Head of caudate nucleus (tissue), 42 donors: ENCODE measurements at places on chromosomes 6 and 20.

GRCh38 chr6:154458565-154459470 lies 51.7 kb downstream of the CNKSR3 start:
- no peak for DNase-seq

- DNase-seq = no peak
These were observed 149.8 kb upstream of the PRND start for GRCh38 chr20:4571759-4572531.

DNA sequence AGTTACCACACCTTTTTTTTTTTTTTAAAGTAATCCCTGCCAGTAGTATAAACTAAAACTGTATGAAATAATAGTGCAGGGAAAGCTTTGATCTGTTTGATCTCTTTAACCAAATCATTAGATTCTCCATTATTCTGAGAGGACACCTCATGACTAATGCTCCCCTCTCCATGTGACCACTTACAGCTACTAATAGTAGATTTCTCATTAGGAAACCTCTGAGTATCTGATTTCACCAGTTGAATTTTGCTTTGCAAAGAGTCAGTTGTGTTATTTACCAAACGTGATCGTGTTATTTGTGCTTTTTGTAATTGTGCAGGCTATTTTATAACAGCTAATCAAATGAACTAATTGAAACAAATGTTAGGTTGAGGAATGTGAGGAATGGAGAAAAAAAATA lies 12.5 kb downstream of the CASP8AP2 start:
- DNase-seq = no peak

DNA sequence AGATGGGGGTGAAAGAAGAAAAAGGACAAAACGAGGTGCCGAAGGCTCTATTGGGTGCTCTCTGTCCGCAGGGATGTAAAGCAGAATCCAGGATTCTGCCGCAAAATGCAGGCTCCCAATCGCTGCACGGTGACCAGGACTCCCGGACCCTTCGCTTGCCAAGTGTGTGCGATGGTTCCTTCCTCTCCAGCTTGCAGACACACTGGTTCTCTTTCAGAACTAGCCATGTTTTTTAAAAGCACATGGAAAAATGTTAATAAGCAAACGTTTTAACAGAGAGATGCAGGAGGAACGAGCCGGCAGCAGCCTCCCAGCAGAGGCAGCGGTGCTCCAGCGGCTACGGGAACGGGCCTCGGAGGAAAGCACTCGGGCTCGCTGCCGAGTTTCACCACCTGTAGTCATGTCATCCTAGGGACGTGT lies 59.6 kb downstream of the ZNF831 start:
- no peak for DNase-seq

GRCh38 chr6:26157251-26158075 lies 70.2 kb downstream of the HFE start:
- no peak for DNase-seq

DNA sequence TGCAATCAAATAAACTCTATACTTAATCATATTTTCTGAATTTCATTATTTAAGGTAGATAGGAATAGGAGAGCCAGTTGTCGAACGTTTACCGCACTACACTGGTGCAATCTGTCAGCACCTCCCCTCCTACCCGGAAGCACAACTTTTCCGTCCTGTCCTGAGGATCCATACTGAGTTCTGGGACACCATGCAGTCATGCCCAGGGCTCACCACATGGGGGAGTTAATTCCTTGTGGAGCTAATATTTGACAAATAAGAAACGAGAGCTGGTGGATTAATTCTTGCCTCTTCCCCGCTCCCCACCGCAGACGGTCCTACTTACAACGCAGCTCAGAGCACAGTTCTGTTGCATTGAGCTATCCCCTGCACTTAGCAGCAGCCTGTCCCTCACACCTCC lies 107.7 kb upstream of the RALGAPA2 start:
- DNase-seq = peak; percentile 35

DNA sequence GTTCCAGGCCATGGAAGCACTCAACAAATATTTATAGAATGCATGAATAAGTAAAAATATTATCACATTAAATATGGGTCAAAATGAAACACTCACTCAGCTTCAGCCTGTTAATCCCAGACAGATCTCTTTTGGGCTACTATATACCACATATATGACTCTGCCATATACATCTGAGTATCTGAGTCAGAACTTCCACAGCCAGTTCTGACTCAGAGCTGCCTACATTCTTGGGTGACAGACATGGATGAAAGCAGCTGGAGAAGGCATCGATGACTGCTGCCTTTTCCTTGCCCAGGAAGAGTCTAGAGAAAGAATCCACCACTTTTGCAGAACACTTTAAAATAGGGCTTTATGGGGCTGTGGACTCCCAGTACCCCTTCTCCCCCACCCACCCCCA lies 11.5 kb upstream of the PDYN start:
- peak; percentile 19 for DNase-seq

GRCh38 chr6:2881423-2881822 lies 21.7 kb downstream of the SERPINB9 start:
- no peak for DNase-seq

- DNase-seq = no peak
These were observed 163.4 kb upstream of the SLC24A3 start for GRCh38 chr20:19048995-19049501.

GRCh38 chr6:2078888-2079287 lies 166.5 kb downstream of the GMDS start:
- no peak for DNase-seq

- no peak for DNase-seq
These were observed 34.6 kb upstream of the ADGRF1 start for GRCh38 chr6:47076422-47077344.

GRCh38 chr20:56467968-56468315 lies 485 bp upstream of the RTF2 start:
- DNase-seq = no peak

GRCh38 chr6:108875161-108875555 lies 26.9 kb downstream of the ARMC2 start:
- no peak for DNase-seq

DNA sequence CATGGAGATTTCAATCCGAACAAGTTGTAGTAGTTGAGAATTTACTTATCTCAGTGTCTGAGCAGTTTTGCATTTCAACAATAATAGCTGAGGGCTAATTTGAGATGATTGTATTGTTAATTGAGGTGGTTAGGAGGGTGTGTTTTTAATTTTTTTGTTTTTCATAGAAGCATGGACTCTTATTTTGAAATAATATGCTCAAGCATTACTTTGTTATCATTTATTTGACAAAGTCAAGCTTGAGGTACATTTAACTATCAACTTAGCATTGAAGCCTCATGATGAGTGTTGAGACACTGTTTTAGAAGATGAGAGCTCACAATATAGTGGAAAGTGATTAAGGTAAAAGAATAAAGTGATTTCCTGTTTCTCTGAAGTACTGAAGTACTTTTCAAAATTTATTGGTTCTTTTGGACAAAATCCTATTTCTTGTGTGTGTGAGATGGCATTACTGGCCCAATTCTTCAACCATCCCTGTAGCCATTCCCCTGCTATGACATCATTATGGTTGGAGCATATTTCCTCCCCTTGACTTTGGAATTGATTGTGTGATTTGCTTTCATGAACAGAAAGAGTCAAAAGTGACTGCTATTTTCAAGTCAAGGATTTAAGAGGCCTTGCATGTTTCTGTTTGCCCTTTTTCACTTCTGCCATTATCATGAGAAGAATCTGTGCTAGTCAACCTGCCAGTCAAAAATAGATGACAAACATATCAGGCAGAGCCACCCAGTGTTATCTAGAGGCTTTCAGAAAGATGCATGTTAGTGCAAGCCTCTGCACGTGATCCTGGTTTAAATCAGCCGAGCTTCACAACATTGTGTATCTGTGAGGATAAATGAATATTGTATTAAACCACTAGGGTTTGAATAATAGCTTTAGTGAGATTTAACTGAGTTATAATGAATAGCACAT lies 1112.3 kb upstream of the CITED2 start:
- no peak for DNase-seq

- DNase-seq = no peak
These were observed 89.4 kb downstream of the PDE10A start for GRCh38 chr6:165573671-165574070.

- DNase-seq = no peak
These were observed 884 bp downstream of the ECT2L start for GRCh38 chr6:138796771-138797170.

- DNase-seq = no peak
These were observed 2.2 kb downstream of the SLC13A3 start for GRCh38 chr20:46648903-46649649.

DNA sequence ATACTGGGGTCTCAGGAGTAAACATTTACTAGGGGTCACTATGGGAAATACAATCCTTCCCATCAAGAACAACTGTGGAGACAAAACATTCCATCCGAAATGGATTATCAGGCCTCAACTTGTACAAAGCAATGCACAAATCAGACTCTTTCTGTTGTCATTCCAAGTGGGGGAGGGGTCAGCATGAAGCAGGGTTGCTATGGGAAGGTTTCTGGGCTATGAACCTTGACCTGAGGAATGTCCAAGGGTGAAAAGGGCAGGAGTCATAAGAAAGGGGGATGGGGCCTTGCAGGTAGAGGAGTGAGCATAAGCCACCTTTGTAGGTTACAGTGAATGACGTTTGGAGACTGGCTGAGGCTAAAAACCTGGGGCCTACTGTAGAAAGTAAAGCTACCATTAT lies 3.1 kb downstream of the METTL24 start:
- no peak for DNase-seq

DNA sequence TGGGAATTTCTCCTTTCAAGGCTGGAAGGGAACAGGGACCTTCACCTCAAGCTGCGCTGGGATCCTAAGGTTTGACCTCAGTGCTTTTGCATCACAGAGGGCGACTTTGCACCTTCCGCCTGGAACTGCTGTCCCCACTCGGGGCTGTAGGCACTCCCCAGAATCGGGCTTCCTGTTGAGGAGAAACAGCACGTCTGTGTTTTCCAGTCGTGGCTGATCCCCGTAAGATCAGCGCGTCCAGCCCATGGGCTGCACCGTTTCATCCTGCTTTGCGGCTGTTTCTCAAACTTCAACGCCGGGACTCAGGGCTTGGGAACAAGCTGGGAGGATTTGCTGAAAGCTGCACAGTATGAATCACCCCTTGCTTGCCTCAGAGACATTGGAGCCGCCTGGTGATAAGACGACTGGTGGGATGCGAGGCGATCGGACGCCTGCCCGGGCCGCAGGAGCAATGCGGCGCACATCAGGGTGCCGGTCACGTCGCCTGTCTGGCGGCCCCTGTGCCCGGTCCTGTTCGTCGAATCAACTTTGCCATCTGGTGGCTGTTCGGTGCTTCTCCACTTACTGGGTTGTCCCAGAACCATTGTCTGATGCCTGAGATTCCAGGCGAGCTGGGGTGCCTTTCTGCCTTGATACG lies 53.6 kb upstream of the FRMD1 start:
- peak; percentile 93 for DNase-seq

DNA sequence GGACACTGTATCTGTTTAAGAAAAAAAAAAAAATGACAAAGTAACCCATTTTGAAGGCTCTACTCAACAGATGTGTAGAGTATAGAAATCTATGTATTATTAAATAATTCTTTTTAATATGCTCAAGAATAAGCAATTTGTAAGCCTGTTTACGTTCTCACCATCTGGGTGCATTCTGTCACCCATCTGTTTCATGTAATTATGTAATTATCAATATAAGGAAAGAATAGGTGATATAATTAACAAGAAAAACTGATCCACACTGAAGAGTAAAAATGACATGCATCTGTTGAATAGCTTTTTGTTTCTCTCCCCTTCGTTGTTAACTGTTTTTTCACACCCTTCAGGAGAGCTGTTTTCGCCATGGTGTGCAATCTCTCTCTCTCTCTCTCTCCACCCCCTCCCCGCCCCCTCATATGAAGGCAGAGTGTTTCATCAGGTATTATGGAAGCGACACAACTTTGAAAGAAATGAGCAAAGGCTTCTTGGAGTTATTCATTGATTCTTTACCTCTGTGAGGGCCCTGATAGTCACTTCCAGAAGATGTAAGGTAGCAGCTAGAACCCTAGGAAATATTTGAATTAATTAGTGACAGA lies 154.3 kb upstream of the INSM1 start:
- DNase-seq = no peak

- DNase-seq = no peak
These were observed 63.8 kb upstream of the LYRM2 start for GRCh38 chr6:89702349-89702748.

GRCh38 chr20:44033344-44033743 lies 118.7 kb downstream of the TOX2 start:
- DNase-seq = no peak

GRCh38 chr6:168226061-168226752 lies 93.4 kb downstream of the DACT2 start:
- no peak for DNase-seq

DNA sequence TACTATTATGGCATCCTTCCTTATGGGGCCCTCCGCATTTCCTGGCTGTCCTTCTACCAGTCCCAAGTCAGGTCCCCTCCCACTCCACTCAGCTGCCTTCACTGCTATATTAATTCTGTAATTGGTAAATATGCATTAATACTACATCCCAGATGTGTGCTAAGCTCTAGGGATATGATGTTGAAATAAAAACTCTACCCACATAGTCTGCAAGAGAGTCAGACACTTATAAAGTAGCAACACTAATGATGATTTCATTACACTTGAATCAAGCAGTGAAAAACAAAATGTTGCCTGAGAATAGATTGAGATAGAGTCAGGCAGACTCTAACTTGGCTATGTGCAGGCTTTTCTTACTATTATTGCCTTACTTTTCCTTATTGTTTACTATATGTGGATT lies 62.4 kb downstream of the AIG1 start:
- DNase-seq = no peak

GRCh38 chr6:169424821-169425240 lies 171.2 kb upstream of the THBS2 start:
- DNase-seq = no peak

DNA sequence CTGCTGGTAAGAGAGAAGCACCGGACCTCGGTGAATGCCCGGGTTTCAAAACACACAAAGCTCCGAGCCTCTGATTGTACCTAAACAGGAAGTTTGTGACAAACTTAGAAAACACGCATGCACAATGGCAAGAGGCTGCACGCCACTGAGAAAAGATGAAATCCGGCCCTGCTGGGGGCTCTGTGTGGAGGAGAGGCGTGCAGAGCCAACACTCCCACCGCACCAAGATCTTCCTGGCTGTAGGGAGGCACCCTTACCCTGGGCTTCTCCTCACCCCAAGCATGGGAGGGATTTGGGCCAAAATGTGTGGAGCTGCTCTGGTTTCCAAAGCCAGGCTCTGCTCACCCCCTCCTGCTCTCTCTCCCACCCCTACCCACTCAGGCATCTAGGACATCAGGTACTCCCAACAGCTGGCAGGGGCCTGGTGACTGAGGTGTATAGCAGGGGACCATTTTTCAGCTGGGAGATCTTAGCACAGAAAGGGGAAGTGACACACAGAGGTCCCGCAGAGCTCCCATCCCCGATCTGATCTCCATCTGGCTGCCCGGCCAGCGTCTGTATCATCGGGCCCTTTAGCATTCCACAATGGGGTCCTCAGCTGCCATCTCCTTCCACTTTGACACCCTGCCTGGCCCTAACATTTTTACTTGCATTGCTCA lies 84.2 kb downstream of the TRERF1 start:
- DNase-seq = no peak

- no peak for DNase-seq
These were observed 222.9 kb upstream of the DEFB112 start for GRCh38 chr6:50272611-50273010.
